CD4-positive, alpha-beta memory T cell (primary cell): ENCODE measurements at places on chromosomes 2 and 18.

DNA sequence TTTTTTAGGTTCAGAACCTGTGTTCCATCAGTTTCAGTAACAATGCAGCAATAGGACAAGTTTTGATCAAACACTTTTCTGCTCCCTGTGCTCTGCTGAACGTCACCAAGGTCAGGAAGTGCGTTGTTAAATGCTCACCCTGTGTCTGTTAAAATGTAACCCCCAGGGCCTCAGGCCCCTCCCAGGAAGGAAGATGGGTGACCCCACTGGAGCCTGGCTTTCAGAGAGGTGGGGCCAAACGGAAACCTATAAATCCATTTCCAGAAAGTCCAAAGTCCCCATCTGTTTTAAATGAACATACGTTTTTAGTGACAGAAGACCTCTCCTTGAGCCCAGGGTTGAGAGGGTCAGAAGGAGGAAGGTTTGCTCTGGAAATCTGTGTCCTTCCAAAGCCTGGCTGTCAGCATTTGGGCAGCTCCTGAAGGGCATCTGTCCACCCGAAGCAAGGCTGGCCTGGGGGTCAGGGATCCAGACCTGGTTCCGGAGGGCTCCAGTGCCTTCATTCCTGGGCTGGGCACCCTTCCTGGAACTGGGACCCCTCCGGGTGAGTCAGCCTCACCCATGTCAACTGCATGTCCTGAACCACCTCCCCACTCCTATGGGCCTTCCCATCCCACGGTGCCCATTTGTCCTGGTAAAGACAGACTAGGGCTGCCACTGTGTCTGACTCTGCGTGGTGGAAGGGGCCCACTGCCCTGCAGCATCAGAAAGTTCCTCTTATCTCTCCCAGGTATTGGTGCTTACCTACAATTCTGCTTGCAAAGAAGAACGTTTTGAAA is 117.4 kb upstream of the COPS8 start:
- DNase-seq: peak; percentile 77

DNA sequence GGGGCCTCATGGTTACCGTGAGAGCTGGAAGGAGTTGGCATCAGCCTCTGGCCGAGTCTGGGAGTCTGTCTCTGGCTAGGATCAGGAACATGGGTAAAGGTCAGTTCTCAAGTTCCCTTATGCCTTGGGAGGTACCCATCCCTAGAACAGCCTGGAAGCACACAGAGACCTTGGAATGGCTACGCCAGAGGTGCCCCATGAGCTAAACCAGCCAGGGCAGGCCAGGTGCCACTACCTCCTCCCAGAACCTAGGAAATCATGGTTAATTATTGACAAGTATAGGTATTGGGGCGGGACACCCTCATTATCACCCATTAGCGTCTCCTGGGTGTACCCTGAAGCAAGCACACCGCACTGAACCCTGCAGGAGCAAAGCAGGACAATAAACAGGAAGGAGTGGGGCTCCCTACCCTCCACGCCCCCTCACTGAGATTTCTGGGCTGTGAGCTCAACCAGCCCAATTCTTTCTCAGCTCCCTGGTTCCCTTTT is 3.0 kb upstream of the ASPRV1 start:
- no peak for DNase-seq

DNA sequence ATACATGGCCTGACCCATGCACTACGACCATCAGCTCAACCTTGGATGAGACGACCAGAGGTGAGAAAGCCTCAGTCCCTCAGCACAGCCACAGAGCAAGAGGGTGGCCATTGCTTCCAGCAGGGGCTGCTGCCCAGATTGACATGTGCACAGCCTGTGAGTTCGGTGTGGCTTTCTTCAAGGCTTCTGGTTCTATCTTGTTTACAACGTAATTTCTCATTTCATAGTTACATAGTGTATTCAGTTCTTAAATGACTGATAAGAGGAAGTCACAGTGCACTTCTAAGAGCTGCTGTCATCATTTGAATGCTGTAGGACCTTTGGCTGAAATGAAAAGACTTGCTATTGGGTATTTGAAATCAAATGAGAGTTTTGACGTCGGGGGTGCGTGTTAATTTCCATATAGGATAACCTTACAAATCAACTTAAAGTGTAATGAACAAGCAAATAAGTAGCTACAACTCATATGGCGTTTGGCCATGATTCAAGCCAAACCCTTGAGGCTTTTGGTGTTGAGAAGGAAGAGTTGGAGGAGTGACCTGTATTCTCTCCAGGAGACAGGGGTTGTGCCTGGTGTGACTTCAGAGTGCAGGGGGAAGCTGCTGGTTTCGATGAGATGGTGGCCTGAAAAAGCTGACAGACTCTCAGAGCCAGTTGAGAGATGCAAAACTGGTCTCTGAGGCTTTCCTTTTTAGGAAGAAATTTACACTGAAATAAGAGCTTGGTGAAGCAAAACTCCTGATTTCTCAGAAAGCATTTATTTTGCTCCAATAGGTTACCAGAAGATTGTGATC is 51.0 kb downstream of the TSHZ1 start:
- no peak for DNase-seq

DNA sequence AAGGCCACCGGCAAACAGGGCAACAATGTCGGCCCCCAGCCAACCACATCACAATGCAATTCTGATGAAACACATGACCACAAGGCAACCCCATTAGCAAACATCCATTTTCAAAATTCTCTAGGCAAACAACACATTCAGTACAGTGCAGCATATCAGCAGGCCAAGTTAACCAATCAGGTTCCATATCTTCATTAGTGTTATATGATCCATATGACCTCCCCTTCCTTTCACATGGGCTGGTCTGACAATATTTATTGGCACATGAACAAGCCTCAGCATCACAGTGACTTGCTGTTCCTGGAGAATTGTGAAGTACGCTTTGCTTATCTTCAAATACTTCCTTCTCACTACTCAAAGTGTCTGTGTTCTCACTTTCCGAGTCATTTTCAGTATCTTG is 19.8 kb downstream of the RNF103 start:
- no peak for DNase-seq

GRCh38 chr2:146818122-146818521 is 1026.7 kb upstream of the ACVR2A start:
- DNase-seq: no peak

GRCh38 chr2:85889627-85890281 is 964 bp upstream of the ST3GAL5 start:
- DNase-seq: no peak

GRCh38 chr2:23924589-23925359 is 2.1 kb downstream of the ATAD2B start:
- no peak for DNase-seq

GRCh38 chr18:26649193-26649543 is 100.8 kb upstream of the KCTD1 start:
- DNase-seq: no peak

GRCh38 chr18:33152376-33152775 is 288.1 kb downstream of the CCDC178 start:
- no peak for DNase-seq

DNA sequence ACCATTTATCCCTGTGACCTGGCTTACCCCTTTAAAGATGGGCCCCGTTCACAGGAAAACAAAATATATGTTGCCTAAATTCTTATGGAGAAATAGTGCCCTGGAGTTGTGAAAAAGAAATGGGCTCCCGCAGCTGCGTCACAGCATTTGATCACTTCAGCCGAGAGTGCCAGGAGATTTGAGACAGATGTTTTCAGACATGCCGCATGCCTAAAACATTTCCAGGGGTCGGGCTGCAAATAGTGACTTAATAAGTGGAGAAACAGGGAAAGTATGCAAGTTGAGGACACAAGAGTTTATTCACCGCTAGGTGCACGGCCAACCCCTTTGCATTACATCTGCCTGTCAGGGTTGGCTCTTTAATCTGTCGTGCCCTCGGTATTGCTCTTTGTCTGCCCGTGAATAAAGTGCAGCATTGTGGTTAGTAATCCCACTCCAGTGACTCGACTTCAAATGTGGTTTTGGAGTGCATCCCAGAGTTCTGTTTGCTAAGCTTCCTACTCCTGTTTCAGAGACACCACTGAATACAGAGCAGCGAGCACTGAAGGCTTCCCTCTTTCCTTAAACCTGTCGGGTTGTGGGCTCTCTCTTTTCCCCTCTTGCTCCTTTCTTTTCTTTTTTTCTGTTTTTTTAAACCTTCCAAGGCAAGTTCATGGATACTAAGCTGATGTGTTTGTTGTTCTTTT is 187.5 kb downstream of the LTBP1 start:
- no peak for DNase-seq

GRCh38 chr2:237281836-237282306 is 132.1 kb downstream of the COL6A3 start:
- DNase-seq: no peak
